ENCODE measurements at places on chromosomes 4 and X.

DNA sequence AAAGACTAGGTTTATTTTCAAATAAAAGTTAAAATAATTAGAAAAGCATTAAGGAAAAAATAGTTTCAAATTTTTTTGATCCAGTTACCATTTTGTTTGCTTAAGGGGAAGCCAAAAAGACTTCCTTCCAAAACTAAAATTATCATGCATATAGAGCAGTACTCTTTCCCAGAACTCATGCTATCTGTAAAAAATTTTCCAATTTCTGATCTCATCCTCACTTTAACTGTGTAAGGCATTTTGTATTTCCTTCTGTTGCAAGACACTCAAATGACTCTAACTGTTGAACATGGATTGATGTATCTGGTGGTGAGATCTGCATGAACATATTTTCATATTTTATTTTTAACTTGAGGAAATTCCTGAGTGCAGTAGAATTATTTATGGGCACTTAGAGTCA is 150.1 kb downstream of the ADAM29 start:
- DNase-seq: no peak

- no peak for DNase-seq
Observed at GRCh38 chrX:1502241-1502640, 34.7 kb downstream of the P2RY8 start.

- DNase-seq: no peak
Observed at GRCh38 chr4:169485791-169486742, 126.3 kb downstream of the NEK1 start.

DNA sequence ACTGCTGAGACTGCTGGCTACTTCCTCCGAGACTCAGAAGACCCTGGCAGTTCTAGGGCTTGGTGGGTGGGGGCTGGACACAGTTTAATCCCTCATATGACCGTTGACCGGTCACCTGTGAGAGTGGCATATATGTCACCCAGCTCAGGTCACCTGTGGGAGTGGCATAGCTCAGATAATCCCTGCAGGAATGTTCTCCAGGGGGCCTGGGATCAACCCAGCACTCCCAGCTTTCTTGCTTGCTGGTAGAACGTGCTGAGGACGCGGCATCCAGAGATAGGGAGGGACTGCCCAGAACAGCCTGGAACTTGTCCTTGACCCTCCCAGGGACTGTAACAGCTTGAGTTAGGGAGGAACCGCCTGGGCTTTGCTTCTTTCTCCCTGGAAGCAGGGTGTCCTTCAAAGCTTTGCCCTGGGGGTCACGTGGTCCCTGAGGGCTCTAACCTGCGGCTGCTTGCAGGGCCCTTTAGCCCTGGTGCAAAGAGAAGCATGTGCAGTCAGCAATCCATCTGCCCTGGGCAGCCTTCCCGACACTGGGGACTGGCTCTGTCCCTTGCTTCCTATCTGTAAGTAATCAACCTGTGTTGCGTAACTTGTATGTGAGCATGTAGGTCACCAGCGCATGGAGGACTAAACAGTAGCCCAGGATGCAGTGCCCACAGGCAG is 55.3 kb downstream of the ZFYVE28 start:
- no peak for DNase-seq

DNA sequence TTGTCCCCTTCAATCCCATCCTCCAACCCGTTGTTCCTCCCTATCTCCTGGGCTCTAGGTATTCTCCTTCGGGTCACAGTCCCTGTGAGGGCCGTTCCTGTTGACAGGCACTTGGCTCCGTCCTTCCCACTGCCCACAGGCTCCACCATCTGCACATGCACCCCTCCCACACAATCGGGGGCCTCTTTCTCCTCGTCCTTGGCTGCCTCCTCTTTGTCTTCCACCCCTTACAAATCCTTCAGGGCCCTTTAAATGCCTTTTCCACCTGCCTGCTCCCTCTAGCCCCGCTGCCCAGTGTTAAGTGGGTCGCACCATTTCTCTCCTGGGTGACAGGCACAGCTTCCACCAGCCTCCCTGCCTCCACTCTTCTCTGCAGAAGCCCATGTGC is 2.7 kb upstream of the AVPR2 start:
- no peak for DNase-seq

GRCh38 chrX:78104447-78105176 is 564 bp downstream of the PGK1 start:
- DNase-seq: no peak

- DNase-seq: no peak
Observed at GRCh38 chr4:16691450-16691849, 207.0 kb downstream of the LDB2 start.

DNA sequence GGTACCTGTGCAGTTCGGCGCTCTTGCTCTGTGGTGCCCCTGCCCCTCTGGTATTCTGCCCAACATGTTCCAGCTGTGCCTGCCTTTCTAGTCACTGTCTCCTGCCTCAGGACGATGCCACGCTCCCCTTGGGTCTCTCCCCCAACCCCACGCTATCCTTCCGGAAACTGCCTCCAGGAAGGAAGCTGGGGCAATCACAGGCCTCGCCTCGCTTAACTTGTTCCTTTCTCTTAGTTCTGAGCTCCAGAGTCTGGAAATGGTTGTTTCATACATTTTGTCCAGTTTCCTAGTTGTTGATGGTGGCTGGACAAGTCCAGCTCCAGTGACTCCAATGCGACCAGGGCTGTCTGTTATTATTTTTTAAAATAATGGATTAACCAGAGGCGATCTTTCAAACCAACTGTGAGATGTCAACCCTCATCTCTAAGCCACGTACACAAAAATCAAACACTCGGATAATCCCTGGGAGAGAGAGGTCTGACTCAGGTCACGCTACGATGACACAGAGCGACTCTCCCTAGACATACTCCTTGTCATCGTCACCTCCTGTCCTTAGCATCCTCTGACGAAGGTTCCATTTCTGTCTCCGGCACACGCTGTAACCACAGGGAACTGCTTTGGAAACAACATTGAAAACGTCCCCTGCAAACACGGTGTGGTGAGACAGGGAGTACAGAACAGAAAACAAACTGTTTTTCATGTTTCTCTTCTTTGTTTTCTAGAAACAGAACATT is 62.5 kb downstream of the ABLIM2 start:
- DNase-seq: no peak

DNA sequence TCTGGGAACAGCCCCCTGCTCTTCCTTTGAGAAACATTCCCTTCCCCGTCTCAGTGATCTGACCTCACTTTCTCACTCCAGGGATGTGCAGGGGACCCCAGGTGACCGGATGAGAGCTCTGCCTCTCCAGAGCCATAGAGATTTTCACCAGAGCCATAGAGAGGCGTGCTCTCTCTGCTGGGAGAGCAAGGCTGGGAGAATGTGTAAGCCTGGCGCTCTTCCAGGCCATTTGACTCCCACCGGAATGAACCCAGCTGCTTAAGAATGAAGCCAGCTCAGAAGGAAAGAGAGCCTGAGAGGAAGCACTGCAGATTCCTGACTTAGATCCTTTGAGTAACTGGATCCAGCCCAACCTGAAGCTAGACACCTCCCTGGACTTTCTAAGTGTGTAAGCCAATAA is 106.4 kb downstream of the DHX15 start:
- DNase-seq: no peak

- DNase-seq: no peak
Observed at GRCh38 chr4:39786838-39787237, 88.9 kb downstream of the UBE2K start.

GRCh38 chr4:48968814-48969213 is 17.3 kb upstream of the CWH43 start:
- DNase-seq: no peak

DNA sequence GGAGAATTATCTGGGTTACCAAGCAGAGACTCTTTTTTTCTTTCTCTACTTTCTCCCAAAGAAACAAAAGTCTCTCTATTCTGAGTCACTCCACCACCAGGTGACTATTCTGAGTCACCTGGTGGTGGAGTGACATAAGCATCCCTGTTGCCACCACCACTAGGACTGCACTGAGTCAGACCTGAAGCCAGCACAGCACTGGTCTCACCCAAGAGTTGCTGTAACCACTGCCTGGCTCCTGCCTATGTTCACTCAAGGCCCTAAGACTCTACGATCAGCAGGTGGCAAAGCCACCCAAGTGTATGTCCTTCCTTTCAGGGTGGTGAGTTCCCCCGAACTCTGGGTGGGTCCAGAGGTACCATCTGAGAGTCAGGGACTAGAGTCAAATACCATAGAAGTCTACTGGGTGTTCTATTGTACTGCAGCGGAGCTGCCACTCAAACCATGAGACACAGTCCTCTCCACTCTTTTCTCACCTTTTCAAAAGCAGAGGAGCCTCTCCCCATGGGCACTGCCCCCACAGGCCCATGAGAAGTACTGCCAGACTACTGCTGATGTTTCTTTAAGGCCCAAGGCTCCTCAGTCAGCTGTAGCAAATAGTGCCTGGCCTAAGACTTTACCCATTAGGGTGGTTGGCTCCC is 209.6 kb upstream of the IRS4 start:
- no peak for DNase-seq

DNA sequence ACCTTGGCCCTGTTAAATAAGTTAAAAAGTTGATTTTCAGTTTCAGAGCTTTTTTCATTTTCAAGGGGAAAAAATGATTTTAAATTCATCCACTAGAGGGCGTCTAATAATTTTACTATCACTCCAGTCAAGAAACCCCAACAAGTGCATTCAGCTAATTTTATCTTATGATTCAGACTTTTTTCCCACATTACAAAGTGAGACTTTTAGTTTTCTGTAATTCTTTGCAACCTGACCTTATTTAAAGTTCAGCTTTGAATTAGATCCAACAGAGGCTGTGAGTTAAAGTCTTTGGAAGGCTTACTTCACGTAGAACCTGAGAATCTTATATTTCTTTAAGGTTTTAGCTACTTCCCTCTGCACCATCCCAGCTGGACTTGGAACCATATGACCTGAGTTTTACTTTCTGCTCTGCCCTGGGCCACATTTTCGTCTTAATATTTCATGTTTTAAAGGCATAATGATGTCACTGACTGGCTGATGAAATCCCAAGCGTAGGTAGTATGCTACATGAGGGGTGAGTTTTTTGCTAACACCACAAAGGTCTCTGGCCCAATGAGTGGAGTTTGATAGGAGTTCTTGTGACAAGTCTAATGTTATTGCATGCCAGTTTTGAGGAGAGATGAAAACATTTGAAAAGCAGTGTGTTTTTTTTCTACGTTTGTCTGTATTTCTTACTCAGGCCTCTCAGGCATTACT is 7.2 kb downstream of the GNRHR start:
- no peak for DNase-seq

GRCh38 chr4:119663160-119663788 is 34.7 kb upstream of the PDE5A start:
- no peak for DNase-seq

DNA sequence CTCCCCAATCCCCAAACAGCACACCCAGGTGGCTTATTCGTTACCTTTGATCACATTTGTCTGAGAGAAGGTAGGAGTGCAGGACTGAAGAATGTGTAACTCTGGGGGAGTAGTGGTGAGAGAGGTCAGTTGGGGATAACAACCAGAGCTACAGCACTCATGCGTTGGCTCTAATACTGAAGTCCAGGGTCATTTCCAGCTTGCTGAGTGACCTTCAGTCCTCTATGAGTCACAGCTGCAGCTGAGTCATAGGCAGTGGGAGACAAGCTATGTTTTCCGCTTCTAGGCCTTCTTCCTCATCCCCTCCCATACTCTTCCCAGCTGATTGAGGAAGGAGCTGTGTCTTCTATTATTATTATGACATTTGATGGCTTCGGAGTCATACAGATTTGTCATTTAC is 31.6 kb upstream of the CT47C1 start:
- no peak for DNase-seq

DNA sequence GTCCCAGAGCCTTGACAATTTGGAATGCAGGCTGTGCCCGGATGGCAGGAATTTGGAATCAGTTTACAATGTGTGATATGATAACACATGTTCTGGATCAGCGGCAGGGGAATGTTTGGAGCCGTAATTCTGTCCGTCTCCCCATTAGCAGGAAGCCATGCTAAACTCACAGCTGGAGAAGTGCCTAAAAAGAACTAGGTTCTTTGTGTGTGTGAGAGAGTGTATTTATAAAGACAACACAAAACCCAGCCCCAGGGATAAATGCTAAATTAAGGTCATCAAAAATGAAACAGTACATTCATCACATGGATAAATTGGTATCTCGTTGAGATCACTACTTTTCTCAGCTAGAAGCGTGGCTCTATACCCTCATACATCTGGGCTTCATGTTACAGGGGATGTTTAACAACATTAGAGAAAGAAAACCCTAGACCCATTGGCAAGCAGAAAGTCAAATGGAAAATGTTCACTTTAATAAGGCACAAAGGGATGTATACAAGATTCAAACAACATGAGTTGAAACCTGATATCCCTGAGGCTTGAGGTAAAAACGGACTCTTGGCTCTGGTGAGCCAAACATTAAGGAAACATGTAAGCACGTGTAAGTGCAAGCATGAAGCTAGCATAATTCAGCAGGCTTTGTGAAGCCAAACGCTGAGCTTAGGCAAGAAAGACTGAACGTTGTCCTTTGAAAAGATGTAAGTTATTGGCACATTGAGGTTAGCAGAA is 18.0 kb upstream of the TMEM131L start:
- DNase-seq: no peak

GRCh38 chr4:74054483-74055047 is 16.1 kb upstream of the CXCL3 start:
- DNase-seq: no peak

GRCh38 chr4:60938181-60938580 is 261.9 kb upstream of the ADGRL3 start:
- no peak for DNase-seq

DNA sequence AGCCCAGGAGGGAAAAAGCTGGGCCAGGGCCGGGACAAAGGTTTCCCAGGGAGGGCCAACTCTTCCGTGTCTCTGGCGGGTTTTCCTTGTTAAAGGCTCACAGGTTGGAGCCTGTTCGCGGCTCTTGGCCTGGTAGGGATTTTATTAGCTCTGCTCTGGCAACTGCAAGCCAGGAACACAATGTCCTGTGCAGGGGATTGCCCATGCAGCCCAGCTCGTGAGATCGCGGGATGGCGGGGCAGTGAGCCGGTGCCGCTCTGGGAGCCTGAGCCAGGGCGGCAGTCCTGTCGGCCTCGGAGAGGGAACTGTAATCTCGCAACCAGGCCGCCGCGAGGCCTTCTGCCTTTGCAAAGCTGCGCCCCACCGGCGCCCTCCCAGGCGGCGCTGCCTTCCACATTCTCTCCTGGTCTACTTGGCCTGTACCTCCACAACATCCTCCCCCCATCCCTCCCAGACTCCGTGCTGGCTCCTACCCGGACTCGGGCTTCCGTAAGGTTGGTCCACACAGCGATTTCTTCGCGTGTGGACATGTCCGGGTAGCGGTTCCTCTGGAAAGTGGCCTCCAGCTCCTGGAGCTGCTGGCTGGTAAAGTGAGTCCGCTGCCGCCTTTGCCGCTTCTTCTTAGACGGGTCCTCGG is 2.1 kb downstream of the PITX2 start:
- no peak for DNase-seq

DNA sequence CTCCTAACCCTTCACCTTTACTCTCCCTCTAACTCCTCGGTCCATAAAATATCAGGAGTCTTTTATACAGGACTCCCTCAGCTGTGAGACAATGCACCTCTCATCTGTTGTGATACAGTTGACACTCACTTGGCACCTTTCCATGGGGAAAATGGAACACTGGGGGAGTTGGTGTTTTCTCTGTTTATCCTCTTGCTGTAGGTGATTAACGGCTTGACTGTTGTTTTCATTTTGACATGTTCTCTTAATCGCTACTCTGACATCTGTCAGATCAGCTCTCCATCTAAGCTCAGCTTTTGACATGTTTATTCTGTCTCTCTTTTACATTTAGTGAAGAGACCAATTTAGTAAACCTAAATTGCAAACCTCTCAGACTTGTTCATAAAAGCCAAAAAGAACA is 604.8 kb downstream of the TRAM1L1 start:
- DNase-seq: no peak

All from stimulated activated CD8-positive, alpha-beta memory T cell treated with anti-CD3 and anti-CD28 coated beads, Interleukin-15, amount 100 ng/mL, for 48 hours (primary cell).